ENCODE measurements at places on chromosomes 2 and 18. TPM values are rescaled to one million over a fixed set of nuclear protein-coding genes. Genes with fewer than 3 reads are reported as not detected.

DNA sequence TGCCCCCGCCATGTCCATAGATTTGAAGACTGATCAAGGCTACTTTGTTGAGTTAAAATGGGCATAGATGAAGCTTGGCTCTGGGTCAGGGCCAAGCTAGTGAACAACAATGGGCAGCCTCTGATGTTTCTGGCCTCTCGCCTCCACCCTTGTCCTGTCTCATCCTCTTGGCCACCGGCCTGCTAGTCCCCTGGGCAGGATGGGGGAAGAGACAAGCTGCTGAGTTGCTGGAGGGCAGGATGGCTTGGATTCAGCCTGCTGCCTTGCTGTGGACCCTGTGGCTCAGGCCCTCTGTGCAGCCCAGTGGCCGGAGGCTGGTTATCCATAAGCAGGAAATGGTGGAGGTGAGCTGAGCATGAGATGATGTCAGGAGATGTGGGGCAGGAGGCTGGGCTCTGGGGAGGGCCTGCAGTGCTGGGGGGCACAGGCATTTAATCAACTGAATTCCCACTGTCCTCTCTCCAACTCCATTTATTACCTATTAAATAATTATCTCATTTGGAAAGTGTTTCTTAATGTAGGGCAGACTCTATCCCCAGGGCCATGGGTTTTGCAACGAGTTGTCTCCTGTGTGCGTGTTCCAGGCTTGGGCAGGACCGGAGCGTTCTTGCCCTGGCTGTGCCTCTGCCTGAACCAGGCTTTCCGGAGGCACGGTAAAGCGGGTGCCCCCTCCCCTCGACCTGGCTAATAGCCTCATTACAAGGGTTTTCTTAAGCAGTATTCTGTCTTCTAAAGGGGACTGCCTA, 122.9 kb downstream of the GLI2 start:
- DNase-seq = no peak

The C2orf15 gene
- 1.0 TPM for total RNA-seq

DNA sequence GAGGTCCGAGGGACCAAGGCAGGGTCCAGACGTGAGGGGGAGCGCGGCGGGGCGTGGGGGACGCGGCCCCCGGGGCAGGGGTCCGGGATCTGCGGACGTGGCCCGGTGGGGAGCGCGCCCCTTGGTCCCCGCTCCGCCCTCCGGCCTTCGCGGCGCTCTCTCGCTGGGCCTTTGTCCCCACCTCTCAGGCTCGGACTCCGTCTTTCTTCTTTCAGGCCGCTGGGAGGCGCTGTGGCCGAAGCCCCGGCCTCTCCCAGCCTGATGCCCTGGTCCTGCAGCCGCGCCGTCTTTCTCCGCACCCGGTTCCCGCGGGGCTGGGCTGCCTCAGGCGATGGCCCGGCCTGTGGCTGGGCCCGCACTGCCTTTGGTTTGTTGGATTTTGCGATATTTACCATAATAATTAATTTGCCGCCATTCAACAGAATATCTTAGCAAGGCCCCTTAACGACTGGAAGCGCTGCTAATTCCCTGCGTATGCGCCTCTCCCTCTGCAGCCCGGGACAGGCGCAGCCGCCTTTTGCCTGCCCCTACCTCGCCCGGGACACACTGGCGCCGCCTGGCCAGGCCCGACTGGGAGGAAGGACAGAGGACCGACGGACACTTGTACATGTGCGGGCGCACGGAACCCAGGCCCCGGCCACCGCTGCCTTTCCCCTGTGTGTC, 10.8 kb downstream of the SIX3 start:
- DNase-seq = no peak

- no peak for DNase-seq
These were observed 16.2 kb downstream of the ADRA2B start for GRCh38 chr2:96099861-96100798.

The SNTG2 gene
- 0.86 TPM for total RNA-seq

DNA sequence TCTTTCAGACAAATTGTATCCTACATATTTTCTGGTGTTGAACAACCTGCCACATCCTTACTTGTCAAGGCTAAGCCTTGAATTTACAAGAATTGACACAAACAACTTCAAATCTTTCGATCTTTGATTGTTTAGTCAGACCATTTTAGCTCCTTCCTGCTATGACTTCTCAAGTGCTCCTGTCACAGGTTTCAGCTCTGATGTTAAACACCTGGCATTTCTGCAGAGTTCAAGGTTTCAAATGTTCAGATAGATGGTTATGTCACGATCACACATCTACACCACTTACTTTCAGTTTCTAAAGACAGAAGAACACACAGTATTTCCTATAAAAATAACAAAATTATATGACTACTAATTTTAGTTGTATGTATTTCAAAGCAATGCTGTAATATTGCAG, 84.0 kb downstream of the RND3 start:
- DNase-seq = no peak

GRCh38 chr2:63435070-63435469, 153.2 kb downstream of the WDPCP start:
- DNase-seq = no peak

GRCh38 chr2:225765820-225766219, 366.3 kb downstream of the NYAP2 start:
- DNase-seq = no peak
